ENCODE measurements at places on chromosomes 3 and 15.
A peak's percentile ranks its signal among the peaks of the same experiment; 100 is the strongest.

GRCh38 chr15:66291816-66292570, 1.4 kb upstream of the DIS3L start:
- no peak for DNase-seq

DNA sequence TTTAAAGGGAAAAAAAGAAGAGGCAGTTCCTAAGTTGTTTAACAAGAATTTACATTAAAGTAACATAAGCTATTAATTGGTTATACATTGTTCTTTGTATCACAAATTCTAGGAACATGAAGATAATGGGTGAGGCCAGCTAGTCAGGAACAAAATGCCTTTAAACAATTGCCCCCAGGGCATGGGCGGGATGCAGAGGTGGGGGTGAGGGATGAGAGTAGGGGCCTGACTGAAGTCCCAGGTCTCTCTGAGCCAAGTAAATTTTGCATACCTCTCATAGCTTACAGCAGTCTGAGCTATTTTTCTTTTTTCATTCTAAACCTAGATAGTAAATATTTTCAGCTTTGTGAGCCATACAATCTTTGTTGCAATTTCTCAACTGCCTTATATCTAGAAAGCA, 77.8 kb upstream of the RNU6-1 start:
- DNase-seq, result no peak

- DNase-seq, result no peak
Measured at GRCh38 chr15:100941536-100941935, 22.4 kb downstream of the LRRK1 start.

DNA sequence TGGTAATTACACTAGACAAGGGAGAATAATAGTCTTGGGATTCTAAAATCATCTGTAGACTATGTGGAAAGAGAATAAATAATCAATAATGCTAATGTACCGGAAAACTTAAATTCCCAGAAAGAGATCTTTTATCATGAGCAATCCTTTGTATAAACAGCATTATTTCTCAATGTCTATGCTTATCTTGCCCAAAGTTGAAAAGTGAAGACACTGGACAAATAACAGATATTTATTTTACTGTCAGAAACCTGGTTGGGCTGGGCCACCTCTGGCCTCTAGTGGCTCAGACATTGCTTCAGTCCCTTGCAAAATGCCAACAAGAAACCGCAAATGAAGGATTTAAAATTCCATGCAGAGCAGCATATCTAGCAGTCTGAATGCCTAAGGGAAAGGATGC, 409.9 kb downstream of the FHIT start:
- no peak for DNase-seq

DNA sequence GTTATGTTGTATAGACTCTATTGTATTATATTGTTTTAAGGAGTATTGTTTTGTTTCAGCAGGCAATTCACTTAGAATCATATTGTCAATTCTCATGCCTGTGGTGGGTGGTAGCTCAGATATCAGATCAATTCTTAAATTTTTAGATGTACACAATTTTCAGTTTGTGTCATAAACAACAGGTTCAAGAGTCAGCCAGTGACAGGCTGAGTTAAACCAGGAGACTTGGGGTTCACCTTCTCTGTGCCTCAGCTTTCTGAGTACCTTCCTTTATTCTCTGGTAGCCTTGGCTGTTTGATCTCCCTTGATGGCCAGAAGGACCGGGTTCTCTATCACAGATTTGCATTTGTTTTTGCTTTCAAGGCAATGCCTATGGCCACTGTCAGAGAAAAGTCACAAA, 199.9 kb upstream of the KCNMB2 start:
- DNase-seq, result no peak

DNA sequence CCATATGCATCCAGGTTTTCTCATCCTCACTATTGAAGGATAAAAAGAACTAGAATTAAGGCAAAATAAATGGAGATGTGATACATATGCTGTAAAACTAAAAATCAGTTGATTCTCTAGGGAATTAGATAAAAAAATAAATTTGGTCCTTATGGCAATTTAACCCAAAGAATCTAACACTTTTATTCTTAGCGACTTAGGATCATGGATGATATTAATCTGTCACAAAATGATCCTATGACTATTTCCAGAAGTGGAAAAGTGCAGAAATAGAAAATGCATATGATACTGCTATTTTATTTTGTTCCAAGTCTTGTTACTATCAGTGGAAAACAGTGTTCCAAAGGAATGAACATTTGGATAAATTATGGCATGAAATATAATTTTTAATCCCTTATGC, 746.3 kb downstream of the ROBO2 start:
- no peak for DNase-seq

- DNase-seq, result no peak
Measured at GRCh38 chr3:180776433-180776832, 97.1 kb upstream of the CCDC39 start.

DNA sequence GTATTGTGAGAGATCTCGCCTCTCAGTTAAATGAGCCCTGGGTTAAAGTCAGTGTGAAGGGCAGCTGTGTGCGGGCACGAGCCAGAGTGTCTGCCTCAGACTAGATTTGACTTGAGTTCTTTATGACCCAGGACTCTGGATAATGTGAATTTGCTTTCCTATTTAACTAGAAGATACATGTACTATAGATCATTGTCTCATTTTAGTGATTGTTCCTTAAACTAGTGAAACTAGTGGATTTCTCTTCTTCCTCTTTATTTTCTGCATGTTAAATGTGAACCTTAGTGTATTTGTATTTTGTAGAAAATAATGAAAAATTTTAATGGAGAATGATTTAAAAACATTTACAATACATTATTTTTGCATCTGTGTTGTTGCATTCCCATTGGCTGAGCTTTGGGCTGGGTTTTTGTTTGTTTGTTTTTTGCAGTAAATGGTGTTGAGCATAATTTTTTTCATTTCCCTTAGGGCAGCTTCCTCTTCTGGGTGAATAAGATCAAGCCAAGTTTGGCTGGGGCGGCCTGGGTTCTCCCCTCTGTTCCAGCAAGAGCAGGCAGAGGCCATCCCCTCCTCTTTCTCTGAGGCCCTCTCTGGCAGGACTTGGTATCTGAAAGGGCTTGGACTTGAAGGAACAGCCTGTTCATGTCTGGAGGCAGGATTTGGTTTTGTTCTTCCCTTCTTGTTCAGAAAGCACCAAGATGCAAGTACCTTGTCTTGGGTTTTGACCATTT, 15.0 kb downstream of the GCSAM start:
- DNase-seq, result no peak

GRCh38 chr15:76935620-76936019, 4.1 kb downstream of the RCN2 start:
- no peak for DNase-seq

GRCh38 chr3:115885621-115886020, 262.3 kb downstream of the GAP43 start:
- DNase-seq, result no peak

GRCh38 chr3:50405249-50405648, 45.9 kb upstream of the TMEM115 start:
- peak; percentile 55 for DNase-seq

DNA sequence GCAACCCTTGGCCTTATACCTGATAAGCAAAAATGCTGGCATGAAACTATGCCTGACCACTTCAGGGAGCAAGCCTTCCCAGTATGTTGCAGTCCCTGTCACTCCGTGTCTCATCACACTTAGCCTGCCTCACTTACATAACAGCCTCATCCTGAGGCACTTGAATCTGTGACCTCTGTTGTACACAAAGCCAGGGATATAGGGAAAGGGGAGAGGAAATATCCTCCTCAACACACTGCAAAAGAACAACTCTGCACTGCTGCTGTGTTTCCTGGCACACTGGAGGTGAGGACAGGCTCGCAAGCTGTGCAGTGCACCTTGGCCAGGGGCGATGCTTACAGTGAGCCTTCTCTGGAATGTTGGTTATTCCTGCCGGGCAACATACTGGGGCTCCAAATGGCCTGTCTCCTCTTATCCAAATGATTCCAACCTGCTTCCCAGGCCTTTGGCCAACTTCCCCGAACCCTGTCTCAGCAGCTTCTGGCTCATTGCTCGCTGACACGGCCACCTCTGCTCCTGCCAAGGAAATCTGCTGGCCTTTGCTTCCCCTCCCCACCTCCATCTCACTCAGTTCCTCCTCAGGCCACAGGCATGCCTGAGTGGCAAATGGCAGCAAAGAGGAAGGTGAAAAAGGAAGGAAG, 109.2 kb downstream of the CD47 start:
- no peak for DNase-seq

DNA sequence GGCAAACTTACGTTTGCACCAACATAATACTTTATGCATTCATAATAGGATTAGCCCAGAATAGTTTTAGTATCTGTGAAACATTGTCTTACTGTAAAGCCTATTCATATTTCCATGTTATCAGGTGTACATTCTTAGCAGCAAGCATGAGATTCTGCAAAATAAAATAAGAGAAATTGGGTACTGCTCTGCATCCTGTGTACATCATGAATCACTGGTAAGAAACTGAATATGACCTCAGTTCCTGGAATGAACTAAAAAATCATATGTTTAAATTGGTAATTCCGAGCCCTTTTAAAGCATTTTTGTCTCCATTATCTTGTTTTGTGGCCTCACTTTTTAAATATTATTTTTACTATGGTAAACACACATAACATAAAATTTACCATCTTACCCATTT, 605.1 kb downstream of the ROBO1 start:
- DNase-seq, result no peak

DNA sequence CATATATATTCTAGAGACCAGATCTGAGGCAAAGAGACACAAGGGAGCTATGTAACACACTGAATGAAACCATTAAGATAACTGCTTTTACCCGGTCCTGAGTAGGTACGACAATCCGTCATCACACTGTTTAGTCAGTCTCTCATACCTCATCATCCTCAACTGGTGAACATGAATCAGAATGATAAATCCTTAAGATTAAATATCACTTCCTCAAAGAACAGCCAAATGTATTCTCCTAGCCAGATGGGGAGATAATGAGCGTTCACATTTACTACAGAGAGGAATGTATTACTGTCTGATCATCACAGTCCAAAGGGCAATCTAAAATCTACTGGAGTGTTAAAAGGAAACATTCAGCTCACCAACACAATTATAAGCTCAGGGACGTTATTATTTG, 319.4 kb upstream of the STAC start:
- no peak for DNase-seq

DNA sequence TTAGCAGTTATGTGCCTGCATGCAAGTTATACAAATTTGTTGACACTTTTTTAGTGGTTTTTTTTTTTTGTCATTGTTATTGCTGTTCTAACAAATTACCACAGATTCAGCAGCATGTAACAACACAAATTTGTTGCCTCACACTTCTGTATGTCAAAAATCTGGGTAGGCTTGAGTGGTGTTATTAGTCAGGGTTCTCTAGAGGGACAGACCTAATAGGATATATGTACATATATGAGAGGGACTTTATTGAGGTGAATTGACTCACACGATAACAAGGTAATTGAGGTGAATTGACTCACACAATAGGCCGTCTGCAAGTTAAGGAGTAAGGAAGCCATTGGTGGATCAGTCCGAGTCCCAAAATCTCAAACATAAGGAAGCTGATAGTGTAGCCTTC, 15.0 kb upstream of the PLSCR1 start:
- DNase-seq, result no peak

DNA sequence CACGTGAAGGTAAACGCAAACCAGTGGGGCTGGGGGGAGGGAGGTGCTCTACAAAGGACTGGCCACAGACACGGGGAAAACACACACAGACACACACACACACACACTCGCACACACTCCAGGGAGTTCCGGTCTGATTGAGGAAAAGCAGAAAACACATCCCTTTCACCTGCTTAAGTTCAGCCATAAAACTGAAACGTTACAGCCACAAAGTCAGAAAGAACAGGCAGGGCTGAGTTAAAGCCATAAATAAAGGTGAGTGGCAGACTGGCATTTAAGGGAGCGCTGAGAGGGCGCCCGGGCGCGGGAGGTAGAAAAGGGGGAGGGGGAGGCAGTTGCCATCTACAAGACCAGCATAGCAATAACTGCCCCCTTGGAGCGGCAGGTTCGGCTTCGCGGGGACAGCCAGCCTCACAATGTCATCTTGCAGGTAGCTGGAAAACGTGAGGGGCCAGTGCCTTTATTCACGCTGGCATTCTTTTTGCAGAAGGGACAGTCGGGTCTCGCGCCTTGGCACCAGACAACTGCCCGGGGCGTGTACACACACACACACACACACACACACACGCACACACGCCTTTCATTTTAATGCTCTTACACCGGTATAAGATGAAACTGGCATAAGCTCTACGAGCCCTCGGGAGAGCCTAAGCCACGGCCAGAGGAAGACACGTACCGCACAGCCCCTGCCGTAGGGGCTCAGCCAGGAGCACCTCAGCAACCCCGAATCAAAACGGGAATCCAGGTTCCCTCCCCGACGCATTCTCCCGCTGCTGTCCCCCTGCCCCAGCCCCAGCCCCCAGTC, 866 bp downstream of the TNIK start:
- DNase-seq, result peak; percentile 27

- no peak for DNase-seq
Measured at GRCh38 chr3:89889386-89889785, 782.0 kb downstream of the EPHA3 start.

GRCh38 chr3:18033581-18034108, 291.2 kb upstream of the TBC1D5 start:
- no peak for DNase-seq

DNA sequence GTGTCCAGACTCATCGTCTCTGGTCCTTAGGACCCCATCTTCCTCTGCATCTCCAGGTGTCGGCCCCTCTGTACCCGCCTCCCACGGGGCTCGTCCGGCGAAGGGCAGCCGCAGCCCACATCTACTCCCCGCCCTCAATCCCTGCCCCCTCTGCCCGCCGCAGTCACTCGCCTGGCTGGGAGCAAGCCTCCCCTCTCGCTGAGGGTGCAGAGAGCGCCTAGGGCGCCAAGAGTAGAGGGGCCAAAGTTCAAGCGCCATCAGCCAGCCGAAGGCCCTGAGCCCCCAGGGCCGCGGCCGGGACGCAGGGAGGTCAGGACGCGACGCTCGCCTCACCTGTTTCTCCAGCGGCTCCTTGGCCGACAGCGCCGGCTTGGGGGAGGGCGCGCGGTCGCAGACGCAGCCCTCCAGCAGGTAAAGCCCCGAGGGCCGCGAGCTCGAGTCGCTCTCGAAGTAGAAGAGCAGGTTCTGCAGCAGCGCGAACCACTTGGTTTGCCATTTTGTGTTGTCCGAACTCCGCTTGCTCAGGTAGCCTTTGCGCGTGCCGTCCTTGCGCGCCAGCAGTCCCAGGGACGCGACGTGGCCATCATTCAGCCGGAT, 592 bp downstream of the RASGRF1 start:
- no peak for DNase-seq

GRCh38 chr3:32160706-32161214, 54.3 kb downstream of the GPD1L start:
- DNase-seq, result no peak

- DNase-seq, result no peak
Measured at GRCh38 chr15:58498821-58499580, 67.2 kb downstream of the LIPC start.

DNA sequence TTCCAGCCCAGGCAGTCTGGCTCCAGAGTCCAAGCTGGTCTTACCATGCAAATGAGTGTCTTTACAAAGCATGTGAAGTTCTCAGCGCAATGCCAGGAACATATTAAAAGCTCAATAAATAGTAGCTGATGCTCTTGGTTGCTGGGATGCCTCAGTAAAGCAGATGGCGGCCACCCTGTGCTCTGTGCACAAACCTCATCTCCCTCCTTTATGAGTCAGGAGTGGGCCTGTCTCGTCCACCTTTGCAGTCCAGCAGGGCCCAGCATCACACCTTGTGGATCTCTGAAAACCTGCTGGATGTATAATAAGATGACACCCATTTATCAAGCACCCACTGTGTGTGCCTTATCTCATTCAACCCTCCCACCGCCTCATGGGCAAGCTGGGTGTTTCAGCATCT, 42.7 kb downstream of the FAM174B start:
- DNase-seq, result no peak
